ENCODE measurements at places on chromosomes 2 and 18.
A peak's percentile ranks its signal among the peaks of the same experiment; 100 is the strongest.

DNA sequence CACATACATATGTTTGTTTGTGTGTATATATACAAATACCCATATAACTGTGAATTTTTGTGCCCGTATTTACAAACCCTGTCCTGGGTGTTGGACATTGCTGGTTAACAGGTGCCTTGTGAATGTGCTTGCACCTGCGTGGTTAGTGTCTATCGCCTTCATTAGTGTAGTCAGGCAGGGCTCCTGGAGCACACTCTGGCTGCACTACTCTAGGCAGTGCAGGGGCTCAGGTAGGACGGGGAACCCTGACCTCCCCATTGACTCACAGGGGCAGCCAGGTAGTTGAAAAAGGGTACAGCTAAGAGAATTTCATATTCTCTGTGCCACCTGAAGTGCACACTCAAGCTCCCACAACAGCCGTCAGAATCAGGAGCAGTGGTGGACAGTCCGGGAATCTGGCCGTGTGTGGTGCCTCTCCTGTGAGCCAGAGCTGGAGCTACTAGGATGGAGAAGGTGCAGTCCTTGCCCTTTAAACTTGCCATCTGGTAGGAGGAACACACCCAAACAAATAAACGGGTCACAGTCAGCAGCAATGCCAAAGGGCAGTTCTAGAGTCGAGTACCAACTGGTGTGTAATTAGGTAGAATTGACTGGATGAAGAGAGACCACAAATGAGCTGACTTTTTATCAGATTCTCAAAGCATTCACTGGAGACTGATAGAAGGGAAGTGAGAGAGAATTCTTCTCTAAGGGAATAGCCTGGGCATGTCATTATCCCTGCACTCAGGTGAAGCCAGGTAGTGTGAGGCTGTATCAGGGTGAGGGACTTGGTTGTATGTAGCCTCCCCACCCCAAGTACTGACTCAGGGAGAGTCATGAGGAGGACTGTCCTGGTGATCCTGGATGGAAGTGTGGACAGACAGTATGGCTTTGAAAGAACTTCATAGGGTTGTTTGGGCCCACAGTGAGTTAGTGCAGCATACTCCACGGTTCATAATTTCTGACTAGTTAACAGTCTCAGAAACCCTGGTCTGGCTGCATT, 44.1 kb downstream of the FARP2 start:
- DNase-seq: no peak

- peak; percentile 86 for DNase-seq
Measured at GRCh38 chr2:239991689-239992314, 33.3 kb downstream of the NDUFA10 start.

DNA sequence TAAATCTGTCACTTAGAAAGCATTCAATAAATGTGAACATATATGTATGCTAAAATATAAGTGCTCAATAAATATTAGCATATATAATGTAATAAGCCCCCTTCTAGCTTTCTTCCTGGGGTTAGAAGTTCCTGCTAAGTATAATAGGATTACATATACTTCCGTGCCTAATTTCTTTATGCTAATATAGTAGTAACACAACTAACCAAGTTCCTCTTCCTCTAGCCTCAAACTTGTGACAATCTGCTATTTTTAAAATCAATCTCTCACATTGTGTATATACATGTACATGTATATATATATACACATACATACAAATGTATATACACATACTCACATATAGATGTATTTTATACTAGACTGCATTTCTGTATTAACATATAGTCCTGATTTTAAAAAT, 32.2 kb downstream of the TLK1 start:
- DNase-seq: no peak

GRCh38 chr2:30265052-30266015, 34.0 kb downstream of the LBH start:
- DNase-seq: no peak

DNA sequence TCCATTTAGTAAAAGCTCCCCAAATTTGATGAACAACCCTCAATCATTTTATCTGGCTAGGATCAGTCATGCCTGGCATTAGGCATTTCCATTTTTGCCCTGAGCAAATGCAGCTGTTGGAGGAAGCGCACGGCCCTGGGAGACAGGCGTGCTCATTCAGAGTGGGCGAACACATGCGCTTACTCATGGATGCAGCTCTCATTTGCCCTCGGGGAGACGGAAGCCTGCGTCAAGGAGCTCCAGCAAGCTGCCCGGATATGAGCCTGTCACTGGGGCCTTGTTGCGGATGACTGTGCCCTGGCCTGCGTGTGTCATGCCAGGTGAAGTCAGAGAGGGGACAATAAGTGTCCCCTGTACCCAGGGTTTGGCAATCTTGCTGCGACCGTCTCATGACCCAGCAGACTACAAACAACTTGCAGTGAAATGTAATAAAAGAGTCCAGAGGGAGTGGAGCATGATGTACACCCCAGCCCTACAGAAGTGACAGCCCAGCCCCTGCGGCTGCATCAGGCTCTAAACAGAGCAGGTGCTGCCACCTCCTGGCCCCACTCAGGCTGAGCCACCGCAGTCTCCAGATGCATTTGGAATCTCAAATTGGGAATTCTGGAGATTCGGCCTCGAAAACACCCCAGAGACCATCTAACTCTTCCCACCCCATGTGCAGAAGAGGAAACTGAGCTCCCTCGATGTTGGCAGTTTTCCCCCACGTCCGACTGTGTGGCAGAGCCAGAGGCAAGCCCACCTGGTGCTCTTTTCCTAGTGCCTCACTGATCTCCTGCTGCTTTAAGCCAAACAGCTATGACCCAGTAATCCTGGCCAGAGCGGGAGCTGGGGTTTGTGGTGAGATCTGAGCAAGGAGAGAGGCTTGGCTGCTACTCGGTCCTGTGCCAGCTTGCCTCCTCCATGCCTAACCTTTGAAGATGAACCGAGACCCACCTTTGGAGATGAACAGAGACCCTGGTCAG, 105.0 kb upstream of the ALK start:
- peak; percentile 82 for DNase-seq

DNA sequence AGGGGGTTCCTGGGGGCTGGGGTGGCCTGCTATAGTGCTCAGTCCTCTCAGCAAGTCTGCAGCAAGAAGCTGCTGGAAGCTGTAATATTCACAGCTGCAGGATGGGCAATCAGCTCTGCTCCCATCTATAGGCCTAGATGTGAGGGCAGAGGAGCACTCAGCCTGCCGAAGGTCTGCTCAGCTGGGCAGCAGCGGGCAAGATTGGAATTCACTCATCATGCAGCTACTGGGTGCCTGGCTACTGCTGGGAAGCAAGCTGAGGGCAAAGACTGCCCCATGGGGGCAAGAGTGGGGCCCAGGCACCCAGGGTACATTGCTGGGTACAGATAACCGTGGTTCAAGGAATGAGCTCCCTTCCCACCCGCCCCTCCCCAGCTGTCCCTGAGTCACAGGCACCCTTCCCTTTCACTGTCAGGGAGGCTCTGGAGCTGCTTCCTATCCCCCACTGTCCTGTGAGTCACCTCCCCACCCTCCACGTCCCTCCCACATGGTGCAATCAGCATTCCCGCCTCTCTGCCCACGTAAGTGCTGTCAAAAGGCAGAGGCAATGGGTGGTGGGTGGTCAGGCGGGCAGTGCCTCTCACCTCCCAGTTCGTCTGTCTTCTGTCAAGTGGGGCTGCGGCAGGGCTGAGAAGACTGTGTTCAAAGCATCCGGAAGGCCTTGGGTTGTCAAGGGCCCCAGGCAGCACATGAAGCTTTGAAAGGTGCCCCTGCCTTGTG, 169.2 kb downstream of the TRIM43 start:
- no peak for DNase-seq

All from eye (tissue), 1 donor.